ENCODE measurements at places on chromosomes 3 and 15.
A peak's percentile ranks its signal among the peaks of the same experiment; 100 is the strongest.

GRCh38 chr15:38254051-38254883 lies 1.6 kb downstream of the SPRED1 start:
- no peak for DNase-seq

DNA sequence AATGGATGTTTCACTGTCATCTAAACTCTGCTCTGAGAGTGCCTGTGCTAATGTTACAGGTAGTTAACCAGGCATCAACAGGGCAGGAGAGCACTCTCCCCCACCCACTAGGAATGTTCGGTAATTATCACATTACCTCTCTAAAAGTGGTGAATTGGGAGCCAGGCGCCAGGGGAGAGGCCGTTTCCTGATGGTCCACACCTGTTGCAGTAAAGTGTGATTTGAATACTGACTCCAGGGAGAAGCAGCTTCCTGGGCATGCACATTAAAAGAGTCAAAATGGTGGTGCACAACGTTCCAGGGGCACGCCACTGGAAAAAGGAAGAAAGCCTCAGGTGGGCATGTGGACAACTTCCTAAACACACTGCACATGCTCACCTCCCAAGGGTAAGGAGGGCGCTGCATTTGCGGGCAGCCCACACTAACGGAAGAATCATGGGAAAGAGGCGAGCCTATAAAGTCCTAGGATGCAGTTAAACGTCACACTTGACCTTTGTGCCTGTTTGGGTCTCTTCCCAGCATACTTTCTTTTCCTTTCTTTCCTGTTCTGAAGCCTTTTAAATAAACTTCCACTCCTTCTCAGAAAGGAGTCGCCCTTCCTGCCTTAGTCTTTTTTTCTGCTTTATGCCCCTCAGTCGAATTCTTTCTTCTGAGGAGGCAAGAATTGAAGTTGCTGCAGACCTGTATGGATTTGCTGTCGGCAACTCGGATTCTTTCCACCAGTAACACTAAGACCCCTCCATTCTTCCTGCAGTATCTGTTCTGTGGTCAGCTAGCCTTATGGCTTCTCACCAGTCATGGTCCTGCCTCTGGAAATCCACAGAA lies 28.9 kb upstream of the GPD1L start:
- no peak for DNase-seq

DNA sequence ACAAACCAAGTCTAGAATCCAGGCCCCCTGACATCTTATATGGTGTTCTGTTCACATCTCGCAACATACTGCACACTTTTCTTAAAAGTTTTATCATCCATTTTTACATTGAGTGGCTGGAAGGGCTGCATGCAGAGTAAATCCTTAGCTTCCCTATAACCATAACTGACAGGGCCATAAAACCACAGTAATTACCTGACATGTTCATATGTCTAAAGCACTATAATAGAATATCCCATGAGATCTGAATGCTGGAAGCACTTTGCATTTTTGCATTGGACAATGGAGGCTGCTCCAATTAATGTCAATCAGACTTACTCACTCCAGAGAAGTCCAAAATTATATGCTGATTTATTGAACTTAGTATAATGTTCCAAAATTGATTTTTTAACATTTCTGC lies 86.6 kb upstream of the HES1 start:
- DNase-seq: no peak

- DNase-seq: no peak
Measured at GRCh38 chr15:88465633-88466224, 1.5 kb downstream of the MRPL46 start.

GRCh38 chr3:149016669-149017541 lies 25.6 kb downstream of the GYG1 start:
- no peak for DNase-seq

- DNase-seq: no peak
Measured at GRCh38 chr3:48112813-48113212, 75.4 kb downstream of the CDC25A start.

- no peak for DNase-seq
Measured at GRCh38 chr15:66165856-66166255, 87.7 kb downstream of the MEGF11 start.

GRCh38 chr3:55177749-55178148 lies 249.9 kb upstream of the LRTM1 start:
- DNase-seq: no peak

- no peak for DNase-seq
Measured at GRCh38 chr3:130711565-130712324, 34.9 kb downstream of the PIK3R4 start.

DNA sequence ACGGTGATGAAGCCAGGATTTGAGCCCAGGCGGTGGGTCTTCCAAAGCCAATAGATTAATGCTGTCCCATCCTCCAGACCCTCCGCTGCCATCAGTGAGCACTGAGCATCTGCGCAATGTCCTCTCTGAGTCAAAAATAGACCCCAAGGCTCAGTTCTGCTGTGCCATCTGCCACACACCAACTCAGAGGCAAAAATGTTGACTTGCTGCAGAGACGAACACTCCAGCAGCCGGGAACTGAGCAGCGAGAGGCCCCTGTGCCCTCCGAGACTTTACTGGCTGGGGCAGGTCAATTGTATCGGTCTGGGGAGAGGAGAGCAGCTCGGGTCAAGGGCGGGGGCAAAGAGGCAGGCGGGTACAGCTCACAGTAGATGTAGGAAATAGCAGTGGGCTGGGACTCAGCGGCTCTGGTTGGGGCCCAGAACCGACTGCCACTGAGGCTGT lies 41.5 kb upstream of the ATP2B2 start:
- DNase-seq: no peak

GRCh38 chr3:14235912-14236295 lies 57.3 kb downstream of the LSM3 start:
- DNase-seq: no peak

GRCh38 chr15:85351965-85352364 lies 28.4 kb upstream of the AKAP13 start:
- no peak for DNase-seq

- DNase-seq: no peak
Measured at GRCh38 chr15:81301385-81301784, 22.6 kb downstream of the STARD5 start.

GRCh38 chr15:94606286-94606685 lies 374.9 kb downstream of the MCTP2 start:
- DNase-seq: no peak

DNA sequence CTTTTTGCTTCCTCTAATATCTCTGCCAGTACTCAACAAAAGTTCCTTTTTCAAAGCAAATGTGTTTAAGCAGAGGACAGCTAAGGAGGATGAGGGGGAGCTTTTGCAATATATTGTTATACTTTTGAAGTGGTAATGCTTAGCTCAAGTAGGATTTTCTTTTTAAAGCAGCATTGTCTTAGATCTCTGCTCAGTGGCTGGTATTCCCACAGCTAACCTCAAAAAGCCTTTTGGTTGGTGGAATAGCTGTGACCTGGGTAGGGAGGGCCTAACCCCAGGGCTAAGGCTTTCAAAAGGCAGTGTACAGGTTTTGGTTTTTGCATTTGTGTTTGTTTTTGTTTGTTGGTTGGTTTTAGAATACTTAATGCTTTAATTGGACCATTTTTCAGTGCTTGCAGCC lies 76.1 kb downstream of the UBP1 start:
- DNase-seq: no peak

- DNase-seq: no peak
Measured at GRCh38 chr3:46222435-46223161, 14.5 kb upstream of the CCR1 start.

DNA sequence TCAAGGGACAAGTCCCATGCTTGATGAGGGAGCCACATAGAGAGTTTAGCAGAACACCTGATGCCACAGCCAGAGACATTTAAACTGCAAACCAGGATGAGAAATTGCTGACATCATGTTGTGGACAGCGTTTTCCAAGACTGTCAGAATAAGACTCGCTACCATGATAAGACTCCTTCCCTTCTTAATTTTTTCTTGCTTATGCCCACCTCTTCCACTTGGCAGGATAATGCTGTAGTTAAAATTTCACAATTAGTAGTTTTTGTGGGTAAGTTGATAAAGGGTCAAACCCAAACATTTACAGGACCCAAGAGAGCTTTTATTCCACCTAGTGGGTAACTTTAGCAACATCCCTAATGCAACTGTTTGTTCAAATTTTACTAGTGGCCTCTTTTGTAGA lies 3.0 kb upstream of the PIAS1 start:
- no peak for DNase-seq

- DNase-seq: no peak
Measured at GRCh38 chr3:127097481-127097880, 95.5 kb upstream of the PRR23E start.

DNA sequence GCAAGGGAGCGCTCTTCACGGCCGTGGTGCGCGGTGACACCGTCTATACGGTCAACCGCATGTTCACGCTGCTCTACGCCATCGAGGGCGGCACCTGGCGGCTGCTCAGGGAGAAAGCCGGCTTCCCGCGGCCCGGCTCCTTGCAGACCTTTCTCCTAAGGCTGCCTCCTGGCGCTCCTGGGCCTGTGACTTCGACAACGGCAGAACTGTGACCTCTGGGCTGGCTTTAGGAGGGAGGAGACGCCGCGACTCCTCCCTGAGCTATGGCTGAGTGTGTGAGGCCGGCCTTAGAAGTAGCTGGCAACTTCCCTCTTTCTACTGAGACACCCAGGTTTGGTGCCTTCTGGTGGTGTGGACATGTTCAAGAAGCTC lies 1.4 kb downstream of the KBTBD13 start:
- peak; percentile 20 for DNase-seq

DNA sequence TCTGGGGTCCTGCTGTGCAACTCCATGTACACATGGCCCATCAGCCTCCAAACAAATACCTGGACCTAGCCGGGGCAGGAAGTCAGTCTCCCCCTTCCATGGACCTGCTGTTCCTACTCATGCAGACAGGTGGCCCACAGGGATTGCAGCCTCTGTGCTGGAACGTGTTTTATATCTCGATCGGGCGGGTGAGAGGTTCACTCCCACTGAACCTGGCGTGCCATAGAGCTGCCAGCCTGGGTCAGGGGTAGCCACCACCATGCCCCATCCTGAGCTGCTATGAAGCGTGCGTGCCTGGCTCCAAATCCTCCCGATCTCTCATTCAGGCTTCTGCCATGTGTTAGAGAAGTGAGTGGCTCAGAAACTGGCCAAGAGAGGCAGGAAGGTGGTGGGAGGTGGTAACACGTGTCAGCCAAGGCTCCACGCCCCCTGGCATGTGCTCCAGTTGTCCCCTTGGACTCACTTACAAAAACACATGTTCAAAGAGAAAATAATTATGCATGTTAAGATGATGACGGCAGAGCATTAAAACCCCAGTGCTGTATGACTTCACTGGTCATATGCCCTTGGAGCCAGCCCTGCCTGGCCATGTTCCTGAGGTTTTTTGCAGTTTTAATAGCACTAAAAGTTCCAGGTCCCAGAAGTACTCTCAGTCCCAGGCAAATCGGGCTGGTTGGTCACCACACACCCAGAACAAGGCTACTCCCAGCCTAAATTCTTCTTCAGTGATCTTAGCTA lies 30.6 kb downstream of the CTSH start:
- no peak for DNase-seq

GRCh38 chr3:179015551-179016020 lies 56.0 kb downstream of the ZMAT3 start:
- no peak for DNase-seq

GRCh38 chr3:12301513-12301912 lies 12.6 kb downstream of the PPARG start:
- DNase-seq: no peak

GRCh38 chr3:52650439-52650838 lies 35.3 kb downstream of the PBRM1 start:
- DNase-seq: no peak

- no peak for DNase-seq
Measured at GRCh38 chr3:87855616-87856015, 203.2 kb downstream of the CGGBP1 start.

DNA sequence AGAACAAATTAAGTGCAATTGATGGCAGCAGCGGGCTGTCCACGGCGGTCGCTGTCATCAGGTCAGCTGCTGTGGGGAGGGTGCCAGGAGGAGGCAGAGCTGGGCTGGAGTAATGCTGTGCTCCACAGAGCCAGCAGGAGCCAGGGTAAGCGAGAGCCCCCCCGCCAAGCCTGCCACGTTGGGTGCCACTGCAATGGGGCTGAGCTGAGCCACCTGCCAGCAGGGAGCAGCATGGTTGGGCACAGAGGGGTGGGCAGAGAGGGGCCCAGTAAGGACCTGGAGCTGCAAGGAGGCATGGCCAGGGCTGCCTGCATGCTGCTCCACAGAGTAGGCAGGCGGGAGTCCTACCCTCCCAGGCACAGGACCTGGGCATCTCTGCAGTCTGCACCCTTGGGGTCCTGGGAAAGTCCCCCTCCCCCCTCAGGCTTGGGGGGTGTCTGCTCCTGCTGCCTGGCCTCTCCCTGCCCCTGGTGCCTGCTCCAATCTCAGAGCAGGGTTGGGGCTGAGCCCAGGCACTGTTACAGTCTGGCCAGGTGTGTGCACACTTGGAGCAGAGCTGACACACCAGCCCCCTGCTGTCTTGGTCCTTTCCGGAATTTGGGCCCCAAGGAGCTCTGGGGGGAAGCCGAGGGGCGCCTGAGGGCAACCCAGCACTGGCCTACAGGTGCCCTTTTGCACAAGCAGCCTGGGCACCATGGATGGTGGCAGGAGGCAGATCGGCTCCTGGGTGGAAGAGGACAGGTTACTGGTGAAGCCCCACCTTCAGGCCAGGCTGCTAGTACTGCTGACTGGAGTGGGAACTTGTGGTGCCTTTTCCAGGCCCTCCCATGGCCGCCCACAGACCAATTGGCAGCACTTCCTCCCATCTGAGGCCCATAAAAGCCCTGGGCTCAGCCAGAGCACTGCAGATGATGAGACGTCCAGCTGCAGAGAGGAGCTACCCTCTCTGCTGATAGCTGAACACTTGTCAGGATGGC lies 8.5 kb upstream of the PIAS1 start:
- no peak for DNase-seq

DNA sequence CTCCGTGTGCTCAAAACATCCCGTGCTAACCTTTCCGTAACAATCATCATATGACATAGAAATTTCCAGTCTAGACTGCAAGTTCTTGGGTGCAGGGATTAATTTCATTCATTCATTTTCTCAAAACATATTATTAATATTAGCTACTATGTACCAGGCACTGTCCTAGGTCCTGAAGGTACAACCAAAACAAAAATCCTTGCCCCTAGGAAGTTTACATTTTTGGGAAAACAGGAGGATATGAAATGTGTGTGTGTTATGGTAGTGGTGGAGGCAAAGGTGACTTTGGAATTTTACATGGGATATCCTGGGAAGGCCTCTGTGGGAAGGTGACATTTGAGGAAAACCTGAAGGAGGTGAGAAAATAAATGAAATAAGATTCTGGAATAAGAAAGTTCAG lies 222.6 kb downstream of the LRRC3B start:
- DNase-seq: no peak

GRCh38 chr3:16189201-16189600 lies 14.7 kb downstream of the GALNT15 start:
- no peak for DNase-seq

GRCh38 chr3:111810909-111811308 lies 48.2 kb upstream of the PHLDB2 start:
- DNase-seq: no peak
